CD4-positive, alpha-beta T cell (primary cell): ENCODE measurements at places on chromosomes 5 and 9.

DNA sequence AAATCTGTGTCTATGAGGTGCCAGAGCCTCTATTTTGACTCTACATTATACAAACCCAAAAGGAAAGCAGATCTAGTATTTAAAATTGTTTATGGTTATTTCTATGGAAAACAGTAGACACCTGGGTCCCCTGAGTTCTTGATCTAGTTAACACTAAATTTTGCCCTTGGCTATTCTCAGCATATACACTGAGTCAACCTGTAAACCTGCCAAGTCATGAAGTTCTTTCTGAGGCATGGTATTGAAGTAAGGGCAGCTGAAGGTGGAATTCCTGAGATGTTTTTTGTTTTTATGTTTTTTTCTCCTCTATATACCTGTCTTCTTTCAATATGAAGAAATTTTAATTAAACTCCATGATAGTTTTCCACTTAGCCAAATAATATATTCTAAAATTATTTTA lies 120.2 kb downstream of the PDE4D start:
- DNase-seq: no peak

- no peak for DNase-seq
Observed at GRCh38 chr9:69324549-69325401, at the start of gene ENTREP1. ENTREP1 (plus strand) TSS chr9:69325215; CDS start chr9:69325310, 95 bp downstream.

- no peak for DNase-seq
Observed at GRCh38 chr5:96256795-96257470, 176.1 kb downstream of the PCSK1 start.

GRCh38 chr5:124408738-124409453 lies 337.5 kb downstream of the ZNF608 start:
- no peak for DNase-seq

DNA sequence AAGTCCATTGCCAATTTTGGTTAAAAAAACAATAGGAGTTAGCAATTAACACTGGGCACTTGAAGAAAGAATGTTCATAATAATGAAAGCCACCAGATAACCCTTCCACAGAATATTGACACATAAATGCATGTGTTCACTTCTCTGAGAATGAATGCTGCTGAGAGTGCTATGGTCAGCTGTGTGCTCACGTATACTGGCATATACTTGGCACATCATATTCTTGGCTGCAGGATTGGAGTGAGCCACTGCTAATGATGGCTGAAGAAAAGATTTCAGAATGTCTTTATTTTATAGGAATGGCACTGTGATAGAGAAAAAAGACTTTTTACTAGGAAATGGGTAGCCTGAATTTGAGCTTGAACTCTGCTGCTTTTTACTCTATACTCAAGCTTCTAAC lies 46.0 kb upstream of the SMARCA2 start:
- no peak for DNase-seq

GRCh38 chr5:81893961-81894360 lies 77.9 kb upstream of the ATG10 start:
- no peak for DNase-seq

DNA sequence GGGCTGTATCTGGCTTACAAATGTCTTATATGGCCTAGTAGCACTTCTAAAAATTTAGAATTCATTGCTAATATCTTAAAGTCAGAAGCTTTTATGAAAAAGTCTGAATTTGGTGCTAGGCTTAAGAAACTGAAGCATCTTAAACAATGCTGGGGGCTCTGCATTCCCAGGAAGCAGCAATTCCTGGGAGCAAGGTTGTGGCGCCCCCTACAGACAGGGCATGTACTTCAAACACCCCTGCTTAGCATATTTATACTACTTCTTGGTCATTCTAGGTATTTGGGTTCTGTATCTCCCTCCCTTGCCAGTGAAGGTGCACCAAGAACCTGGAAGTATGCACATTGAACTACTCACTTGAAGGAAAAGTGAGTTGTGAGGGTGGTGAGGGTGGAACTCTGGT lies 64.6 kb upstream of the GRIA1 start:
- no peak for DNase-seq

DNA sequence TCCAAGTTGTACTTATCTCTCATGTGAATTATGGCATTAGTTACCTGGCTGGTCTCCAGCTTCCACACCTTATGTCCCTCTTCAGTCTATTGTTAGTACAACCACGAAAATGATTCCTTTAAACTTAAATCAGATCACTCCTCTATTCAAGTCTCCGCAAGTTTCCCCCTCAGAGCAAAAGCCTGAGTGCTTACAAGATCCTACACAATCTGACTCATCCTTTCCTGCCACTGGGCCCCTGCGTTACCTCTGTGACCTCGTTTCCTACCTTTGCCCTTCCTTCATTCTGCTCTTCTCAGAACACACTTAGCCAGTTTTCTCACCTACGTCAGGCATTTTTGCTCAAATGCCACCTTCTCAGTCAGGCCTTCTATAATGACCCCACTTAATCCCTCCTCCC lies 45.1 kb upstream of the GLIS3 start:
- DNase-seq: no peak
